COR-L47 (cell line): ENCODE measurements at places on chromosomes 11 and 22.

- no peak for DNase-seq
These were observed 14.2 kb downstream of the SHISAL1 start for GRCh38 chr22:44298406-44299091.

DNA sequence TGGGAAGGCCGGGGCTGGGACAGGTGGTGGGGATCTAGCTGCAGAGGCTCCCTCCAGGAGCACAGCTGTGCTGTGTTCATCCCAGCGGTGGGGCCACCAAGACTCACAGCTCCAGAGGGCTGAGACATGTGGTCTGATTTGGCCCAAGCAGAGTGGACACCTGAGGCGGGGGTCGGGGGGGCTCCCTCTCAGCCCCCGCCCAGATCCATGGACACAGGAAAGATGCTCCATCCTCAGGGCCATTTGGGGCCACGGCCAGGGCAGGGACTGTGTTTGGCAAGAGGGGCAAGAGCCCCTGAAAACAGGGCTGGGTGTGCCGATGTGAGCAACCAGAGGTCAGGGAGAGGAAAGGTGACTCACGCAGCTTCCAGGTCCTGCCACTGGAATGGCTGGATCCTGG lies 219.4 kb downstream of the BRD1 start:
- no peak for DNase-seq

DNA sequence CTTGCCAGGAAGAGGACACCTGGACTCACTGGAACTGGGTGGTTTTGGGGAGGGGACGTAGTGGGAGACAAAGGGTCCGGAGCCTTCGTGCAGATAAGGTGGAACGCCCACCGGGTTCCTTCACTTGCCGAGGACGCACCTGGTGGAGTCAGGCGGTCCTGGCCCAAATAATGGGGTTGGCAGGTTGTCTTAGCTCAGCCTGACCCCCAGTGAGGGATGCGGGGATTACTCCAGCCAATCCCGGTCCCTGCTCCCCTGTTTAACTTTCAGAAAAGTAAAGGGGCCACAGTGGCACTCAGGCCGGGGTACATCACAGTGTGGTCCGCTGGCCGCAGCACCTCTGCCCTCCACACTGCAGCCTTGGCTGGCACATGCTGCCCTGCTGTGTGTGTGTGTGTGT lies 18.0 kb downstream of the A4GALT start:
- DNase-seq = no peak

DNA sequence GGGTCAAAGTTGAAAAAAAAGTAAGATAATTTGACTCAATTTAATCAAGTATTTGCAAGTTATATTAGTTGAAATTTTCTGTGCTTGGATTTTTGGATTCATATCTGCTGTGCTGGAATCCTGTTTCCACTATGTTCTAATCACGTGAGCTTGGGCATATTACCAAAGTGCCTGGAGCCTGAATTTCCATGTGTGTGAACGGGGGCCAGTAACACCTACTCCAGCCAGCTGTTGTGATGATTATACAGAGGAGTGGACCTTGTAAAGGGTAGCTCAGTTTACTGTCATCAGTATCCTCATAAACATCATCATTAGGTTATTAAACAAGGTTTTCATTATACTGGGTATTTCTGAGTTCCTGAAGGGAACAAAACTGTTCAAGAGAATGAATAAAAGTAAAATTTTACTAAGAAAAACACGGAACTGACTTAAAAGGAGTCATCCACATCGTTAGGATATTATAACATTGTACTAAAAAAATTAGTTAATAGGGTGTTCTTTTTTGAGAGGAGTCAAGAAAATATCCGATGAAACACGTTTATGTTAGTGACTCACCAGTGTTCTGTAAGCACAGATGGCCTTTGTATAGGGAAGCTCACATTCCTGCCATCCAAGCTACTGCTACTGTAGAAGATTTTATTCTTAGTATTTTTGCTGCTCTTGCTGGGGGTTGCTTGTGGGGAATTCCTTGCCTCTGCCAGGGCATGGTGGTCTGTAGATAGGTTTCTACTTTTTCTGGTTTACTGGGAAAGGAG lies 144.1 kb downstream of the ARHGAP42 start:
- no peak for DNase-seq

GRCh38 chr11:129440028-129440713 lies 64.5 kb downstream of the BARX2 start:
- no peak for DNase-seq

GRCh38 chr11:123822599-123822998 lies 16.4 kb upstream of the OR6M1 start:
- DNase-seq = no peak
